ENCODE measurements at places on chromosomes 7 and 10. TPM values are rescaled to one million over a fixed set of nuclear protein-coding genes. Genes with fewer than 3 reads are reported as not detected.

Gene IL15RA
- 3.0 TPM for total RNA-seq

Gene ERVW-1
- not detected for total RNA-seq

Gene LIPK
- not detected for total RNA-seq

Gene GRM8
- total RNA-seq: not detected

Gene PNPLA8
- total RNA-seq: 30.7 TPM

Gene ECHDC3
- 22.7 TPM for total RNA-seq

Gene UNCX
- total RNA-seq: 0.12 TPM

Gene HGF
- total RNA-seq: 1.8 TPM

Gene MUC3A
- not detected for total RNA-seq

Gene TMEM196
- total RNA-seq: not detected

Gene OPTN
- 104 TPM for total RNA-seq

Gene TUBAL3
- total RNA-seq: not detected

Gene INMT
- total RNA-seq: 0.97 TPM

Gene VIPR2
- not detected for total RNA-seq

Gene PGAM2
- 0.32 TPM for total RNA-seq

Gene PILRB
- 10.7 TPM for total RNA-seq

Gene PRSS1
- total RNA-seq: not detected

Gene HEPACAM2
- not detected for total RNA-seq

Gene CHN2
- 0.36 TPM for total RNA-seq

Gene C7orf25
- total RNA-seq: 12.5 TPM

Gene CWF19L1
- 16.2 TPM for total RNA-seq

Gene FAM25C
- total RNA-seq: not detected

Gene AFAP1L2
- 1.8 TPM for total RNA-seq

Gene AASS
- total RNA-seq: 24.4 TPM

Gene GJD4
- 0.16 TPM for total RNA-seq

Gene UPP1
- 19.1 TPM for total RNA-seq

Gene ZNF487
- 5.6 TPM for total RNA-seq

Gene EPHB6
- 13.4 TPM for total RNA-seq

Measured in hair follicle dermal papilla cell (primary cell).